ENCODE measurements at places on chromosomes 12 and 14.
A peak's percentile ranks its signal among the peaks of the same experiment; 100 is the strongest.

- DNase-seq: no peak
Measured at GRCh38 chr14:75229661-75230139, 48.9 kb upstream of the FOS start.

- no peak for DNase-seq
Measured at GRCh38 chr12:12987421-12987820, 12.6 kb downstream of the HEBP1 start.

GRCh38 chr12:904010-904414, 45.5 kb downstream of the RAD52 start:
- no peak for DNase-seq

DNA sequence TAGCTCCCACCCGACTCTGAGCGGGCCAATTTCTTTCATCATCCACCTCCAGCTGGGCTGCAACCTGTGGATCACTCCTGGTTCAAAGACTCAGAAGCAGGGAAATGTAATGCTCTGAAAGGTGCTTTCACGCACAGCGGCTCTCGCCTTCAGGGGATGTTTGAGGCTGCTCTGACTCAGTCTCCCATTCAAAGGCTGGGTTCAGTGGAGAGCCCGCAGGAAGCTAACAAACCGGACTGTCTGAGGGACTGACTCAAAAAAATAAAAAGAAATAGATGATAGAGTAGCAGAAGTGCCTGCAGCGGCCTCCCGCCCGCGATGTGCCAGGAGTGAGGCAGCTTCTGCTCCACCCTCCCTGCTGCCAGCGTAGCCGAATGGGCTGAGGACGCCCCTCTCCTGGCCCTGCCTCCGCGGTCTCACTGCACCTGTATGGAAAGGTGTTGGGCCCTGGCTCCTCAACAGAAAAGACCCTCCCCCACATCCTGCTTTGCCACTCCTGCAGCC, 98.0 kb downstream of the GCH1 start:
- DNase-seq: no peak

- no peak for DNase-seq
Measured at GRCh38 chr14:55976219-55976618, 142.0 kb upstream of the PELI2 start.

DNA sequence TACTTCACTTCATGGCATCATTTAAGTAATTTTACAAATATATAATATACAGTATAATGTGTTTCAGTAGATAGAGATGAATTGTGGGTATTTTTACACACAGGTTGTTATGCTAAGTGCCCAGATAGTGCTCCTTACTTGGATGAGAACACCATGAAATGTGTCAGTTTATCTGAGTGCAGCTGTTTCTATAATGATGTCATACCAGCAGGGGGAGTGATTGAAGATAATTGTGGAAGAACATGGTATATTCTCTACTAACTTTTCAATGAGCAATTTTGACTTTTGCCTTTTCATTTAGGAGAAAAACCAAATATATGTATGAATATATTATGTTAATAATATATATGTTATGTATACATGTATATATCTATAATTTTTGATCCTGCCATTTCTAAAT, 221.6 kb downstream of the LRRK2 start:
- DNase-seq: peak; percentile 46

- no peak for DNase-seq
Measured at GRCh38 chr12:120759591-120760348, 34.1 kb downstream of the ACADS start.

DNA sequence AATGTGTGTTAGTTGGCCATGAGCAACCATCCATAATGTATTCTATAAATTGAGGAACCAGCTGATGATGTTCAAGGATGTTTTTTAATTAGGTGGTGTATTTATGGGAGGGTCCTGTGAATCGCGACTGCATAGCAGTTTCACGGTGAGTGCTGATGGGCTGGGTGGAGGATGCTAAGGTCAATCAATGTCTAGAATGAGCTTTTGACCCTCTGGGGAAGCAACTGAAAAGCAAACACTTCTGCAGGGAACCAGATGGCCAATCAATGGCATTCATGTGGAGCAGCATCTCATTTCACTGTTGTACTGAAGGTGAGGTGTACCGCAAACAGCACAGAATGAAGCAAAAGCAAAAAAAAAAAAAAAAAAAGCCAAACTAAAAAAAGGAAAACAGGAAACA, 676.1 kb upstream of the TMEM132C start:
- no peak for DNase-seq

DNA sequence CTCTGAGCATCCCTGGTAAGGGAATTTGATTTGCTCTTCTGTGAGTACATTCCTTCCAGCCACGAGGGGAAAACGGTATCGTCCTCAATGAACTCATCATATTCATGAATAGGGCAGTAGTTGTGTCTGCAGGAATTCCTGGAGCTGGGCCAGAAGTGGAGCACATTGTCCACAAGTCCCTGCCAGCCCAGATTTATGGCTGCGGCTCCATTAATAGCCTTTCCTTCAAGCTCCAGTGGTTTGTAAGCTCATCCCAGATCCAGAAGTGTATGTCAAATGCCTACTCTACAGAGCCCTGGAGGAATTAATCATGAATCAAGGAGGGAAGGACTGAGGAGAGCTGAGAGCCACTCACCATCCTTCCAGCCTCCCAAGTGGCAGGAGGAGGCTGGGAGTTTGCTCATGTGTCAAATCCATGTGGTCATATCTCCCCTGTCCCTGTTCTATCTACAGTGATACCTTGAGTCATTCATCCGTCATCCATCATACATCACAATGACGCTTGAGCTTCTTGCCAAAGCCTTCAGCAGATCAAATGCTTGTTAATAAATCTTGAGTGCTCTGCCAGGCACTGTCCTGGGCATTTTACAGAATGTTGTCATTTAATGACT, 65.5 kb downstream of the SVOP start:
- no peak for DNase-seq

DNA sequence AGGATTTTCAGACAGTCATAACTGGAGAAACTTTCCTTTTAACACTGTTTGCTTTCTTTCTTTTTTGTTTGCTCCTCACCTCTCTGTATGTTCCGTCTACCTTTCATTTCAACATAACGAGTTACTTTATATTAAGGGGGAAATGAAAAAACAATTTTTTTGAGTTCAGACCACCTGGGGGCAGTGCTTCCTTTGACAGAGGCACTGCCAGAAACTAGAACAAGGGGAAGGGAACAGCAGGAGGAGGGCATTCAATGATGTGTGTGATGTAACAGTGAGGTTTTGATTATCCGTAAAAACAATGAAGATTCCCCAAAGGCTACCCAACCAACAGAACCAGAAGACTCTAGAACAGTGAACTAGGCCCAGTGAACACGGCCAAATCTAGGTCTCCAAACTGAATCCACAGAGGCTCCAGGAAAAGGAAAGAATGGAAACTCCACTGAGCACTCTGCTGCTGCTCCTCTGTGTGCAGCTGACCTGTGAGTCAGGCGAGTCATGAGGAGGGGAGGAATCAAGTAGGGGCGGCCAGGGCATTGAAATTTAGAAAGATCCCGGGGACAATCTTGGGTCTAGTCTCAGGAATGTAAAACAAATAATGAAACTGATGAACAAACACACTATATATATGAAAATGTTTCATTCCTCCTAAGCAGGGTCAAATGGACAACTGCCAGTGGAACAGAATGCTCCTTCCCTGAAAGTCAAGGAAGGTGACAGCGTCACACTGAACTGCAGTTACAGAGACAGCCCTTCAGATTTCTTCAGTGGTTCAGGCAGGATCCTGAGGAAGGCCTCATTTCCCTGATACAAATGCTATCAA, 323.5 kb downstream of the DAD1 start:
- DNase-seq: no peak

GRCh38 chr12:13627536-13627935, 353.9 kb downstream of the GRIN2B start:
- no peak for DNase-seq

- no peak for DNase-seq
Measured at GRCh38 chr14:102889615-102890014, 32.8 kb upstream of the AMN start.

DNA sequence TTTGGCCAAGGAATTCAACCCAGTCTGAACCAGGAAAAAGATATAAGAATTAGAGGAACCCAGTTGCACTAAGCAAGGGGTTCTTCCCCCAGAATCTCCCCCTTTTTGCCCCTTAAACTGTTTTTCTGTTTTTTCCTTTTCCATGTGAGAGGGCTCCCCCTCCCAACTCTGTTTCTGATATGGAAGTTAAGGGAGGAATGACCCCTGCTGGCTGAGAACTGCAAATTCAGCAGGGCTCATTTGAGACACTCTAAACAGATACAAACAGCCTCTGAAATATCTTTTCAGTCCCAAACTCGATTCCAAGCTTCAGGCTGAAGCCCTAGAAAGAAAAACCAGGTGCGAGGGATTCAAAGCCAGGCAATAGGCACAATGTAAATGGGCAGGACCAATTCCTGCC, 132.7 kb downstream of the SLC41A2 start:
- DNase-seq: no peak

DNA sequence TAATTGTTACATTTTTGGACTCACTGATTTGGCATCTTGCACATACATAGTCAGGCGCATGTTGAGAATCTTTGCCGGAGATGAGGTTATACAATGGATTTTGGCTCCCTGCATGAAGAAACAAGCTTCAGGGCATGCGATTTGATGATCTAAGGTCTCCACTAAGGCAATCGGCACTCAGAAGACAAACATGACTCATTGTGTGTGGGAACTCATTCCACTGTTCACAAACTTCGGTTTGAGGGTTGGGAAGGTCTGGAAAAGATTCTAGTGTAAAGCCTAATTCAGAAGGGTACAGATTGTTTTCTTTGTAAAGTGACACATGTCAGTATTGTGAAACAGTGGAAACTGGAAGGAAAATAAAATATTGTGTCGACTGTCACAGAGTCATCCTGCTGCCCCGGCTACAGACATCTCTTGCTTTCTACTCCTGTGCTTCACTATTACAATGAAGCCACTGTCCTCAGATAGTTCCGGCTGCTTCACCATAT, 192.6 kb upstream of the HMGA2 start:
- no peak for DNase-seq

DNA sequence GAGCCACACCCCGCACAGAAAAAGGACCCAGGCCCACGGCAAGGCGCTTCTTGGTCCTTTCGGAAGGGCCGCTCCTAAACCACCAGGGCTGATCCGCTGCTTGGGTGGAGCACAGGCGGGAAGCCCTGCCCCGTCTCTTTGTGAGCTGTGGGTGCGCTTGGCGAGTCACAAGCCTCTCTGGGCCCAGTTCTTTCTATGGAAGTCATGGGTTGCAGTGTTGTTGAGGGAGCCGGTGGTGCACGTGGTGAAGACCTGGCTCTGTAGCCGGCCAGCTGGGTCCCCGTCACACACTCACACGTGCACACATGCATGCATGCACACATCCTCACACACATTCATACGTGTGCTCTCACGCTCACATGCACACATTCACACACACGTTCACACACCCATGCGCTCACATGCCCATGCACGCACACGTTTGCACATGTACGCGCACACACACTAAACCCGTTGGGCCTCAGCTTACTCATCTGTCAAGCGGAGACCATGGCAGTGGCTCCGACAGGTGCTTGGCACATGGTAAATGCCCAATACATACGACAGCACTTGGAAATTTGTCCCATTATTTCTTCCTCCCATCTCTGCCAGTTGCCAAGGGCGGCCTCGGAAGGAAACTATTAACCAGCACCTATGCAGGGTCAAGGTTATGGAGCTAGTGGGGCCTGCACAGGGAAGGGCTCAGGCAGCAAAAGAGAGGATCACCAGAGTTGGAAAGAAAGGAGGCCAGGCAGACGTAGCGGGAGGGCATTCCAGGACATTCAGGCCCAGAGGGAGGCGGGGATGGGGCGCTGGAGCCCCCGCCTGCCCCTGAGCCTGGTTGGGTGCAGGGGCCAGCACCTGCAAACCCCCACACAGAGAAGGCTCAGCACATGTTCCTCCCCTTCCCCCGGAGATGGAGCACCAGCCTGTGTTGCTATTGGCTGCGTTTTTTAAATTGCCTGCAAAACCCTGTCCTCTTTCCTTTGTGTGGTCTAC, 96.9 kb downstream of the SETD3 start:
- DNase-seq: no peak

DNA sequence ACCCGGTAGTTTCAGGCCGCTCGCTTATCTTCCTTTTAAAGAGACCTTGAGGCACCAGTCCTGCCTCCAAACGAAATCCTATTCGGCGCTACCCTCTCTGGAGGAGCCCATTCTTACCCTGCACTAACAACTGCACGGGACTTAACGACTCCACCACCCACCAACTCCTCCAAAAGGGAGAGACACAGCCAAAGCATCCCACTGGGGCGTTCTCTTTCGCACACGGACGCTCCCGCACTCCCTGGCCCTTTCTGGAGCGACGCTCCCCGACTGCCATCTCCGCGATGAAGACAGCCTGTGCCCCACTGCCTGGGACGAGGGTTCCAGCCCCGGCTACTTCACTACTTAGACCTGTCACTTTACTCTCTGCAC, 650 bp downstream of the GALC start:
- DNase-seq: no peak

GRCh38 chr12:99476956-99477355, 170.6 kb upstream of the GARIN6 start:
- peak; percentile 74 for DNase-seq

All from NCI-H1930 (cell line).